Stimulated activated CD8-positive, alpha-beta memory T cell treated with anti-CD3 and anti-CD28 coated beads, Interleukin-15, amount 100 ng/mL, for 48 hours (primary cell): ENCODE measurements at places on chromosomes 6 and 20.

DNA sequence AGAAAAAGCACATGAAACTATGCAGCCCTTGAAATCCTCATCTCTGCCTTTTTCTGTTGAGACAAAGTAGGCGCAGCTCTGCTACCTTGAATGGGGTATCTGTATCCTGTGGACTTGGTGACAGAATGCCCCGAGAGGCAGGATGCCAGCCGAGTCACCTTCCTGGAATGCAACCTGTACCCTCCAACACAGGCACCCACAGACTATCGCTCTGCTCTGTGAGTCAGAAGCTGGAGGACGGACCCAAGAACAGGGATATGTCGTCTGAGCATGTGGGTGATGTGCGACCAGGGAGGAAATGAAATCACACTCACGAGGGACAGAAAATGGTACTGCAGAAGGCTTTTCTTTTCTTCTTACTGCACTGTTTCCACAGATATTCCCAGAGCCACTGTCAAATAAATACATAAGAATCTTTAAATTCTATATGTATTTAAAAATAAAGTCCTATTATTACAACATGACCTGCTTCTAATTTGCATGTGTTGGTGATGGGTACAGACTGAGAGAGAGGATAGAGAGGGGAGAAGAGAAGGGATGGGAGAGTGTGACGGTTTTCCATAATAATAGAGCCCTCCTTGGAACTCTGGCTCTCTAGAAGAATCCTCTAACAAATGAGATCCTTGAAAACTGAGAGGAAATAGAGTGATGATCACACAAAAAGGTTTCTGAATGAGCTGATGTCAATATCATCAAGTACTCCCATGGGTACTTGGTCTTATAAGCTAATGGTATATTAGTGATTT is 308.1 kb downstream of the FOXC1 start:
- DNase-seq = peak; percentile 42

GRCh38 chr20:62952373-62952967 is at the start of gene SLC17A9:
Gene SLC17A9 (plus strand): TSS chr20:62952709. CDS start chr20:62952831, 122 bp downstream.
- DNase-seq = peak; percentile 67

- peak; percentile 8 for DNase-seq
Observed at GRCh38 chr6:40912158-40912946, 126.7 kb downstream of the UNC5CL start.

GRCh38 chr20:9144643-9145042 is 75.8 kb downstream of the PLCB4 start:
- no peak for DNase-seq

GRCh38 chr6:76677017-76677416 is 604.6 kb upstream of the IMPG1 start:
- DNase-seq = no peak

DNA sequence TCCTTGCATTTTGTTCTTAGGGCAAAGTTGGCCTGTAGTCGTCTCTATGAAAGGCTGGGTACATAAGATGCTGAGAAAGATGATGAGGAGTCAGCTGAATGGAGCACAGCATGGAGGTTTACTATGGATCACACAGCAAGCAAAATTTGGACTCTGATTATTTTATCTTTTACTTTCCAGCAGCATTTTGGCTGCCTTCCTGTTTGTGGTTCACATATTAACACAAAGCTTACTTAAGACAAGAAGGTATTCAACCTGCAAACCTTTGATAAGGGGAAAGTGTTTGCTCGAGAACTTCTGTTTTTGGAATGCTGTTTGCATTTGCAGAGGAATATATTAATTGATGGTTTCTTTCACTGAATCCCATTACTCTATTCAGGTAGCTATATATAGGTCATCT is 103.1 kb upstream of the ENPP5 start:
- no peak for DNase-seq

DNA sequence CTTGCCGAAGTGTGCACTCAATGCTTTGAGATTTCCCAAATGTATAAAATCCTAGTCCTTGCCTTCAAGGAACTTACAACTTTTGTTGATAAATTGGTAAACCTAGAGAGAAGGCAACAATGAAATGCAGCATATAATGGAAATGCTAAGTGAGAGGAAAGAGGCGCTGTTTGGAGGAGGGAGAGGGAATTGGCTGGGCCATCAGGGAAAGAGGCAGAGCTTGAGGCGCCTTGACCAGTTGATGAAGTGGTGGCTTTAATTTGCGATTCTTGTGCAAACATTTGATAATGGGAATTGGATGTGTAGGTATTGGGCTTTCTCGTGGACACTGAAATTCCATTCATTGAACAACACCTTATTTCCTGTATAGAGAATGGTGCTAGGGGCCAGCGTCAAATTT is 1.9 kb upstream of the CDYL start:
- no peak for DNase-seq

GRCh38 chr6:157967020-157967419 is 14.6 kb upstream of the SYNJ2 start:
- DNase-seq = no peak

GRCh38 chr6:135465903-135466302 is 31.6 kb downstream of the AHI1 start:
- no peak for DNase-seq

DNA sequence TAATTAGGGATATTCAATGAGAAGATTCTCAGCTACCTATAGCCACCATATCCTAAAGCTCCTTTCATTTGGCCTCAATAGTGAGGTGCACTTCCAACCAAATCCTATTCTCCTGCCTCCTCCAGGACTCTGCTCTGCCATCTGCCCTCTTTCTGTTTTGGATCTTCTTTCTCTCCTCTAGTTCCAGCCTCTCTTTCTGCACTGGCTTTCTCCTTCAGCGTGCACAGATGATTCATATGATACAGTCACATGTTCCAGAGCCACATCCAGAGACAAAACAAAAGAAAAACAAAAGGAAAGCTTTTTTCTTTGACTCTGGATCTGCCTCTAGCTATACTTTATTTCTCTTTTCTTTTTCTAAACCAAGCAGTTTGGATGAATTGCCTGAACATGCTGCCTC is 531.9 kb upstream of the MAN1A1 start:
- DNase-seq = no peak

DNA sequence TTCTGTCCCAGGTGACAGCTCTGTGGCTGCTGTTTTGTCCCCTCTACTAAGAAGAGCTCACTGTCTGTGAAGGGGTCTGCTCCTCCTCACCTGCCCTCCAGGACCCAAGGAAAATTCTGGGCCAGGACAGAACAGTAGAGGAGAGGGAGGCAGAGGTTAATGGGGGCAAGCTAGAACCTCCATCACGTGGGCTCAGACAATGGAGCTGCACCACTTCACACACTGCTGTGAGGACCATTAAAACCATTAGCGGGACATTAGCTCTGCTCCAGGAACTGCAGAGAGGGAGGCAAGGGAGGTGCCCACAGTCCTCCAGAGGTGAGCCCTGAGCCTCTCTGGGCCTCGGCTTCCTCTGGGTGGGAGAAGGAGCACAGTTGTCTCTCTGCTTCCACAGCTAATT is 78.4 kb downstream of the NOL4L start:
- DNase-seq = no peak

DNA sequence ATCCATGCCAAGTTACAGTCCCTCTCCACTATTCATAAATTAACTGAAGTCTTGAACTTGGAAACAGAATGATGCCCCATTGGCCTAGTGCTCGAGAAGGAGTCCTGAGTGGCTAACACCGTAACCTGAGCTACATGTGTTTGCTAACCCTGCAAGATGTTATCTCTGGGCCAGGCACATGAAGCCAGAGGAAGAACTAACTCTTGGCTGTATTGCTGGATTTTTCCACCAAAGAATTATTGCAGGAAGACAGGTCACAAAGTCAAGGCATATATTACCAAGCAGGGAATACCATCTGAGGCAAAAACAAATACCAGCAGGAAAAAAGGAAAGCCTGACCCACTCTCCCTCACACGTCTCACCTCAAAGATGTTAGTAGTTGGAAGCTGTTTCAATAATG is 148.9 kb upstream of the PHACTR1 start:
- no peak for DNase-seq

- DNase-seq = no peak
Observed at GRCh38 chr20:2814587-2815051, at the start of gene C20orf141. Gene C20orf141 (plus strand): TSS chr20:2814987. CDS start chr20:2815185, 198 bp downstream.
